ENCODE measurements at places on chromosomes 6 and 20. TPM values are rescaled to one million over a fixed set of nuclear protein-coding genes. Genes with fewer than 3 reads are reported as not detected.

The ADGB gene
- not detected for polyA plus RNA-seq

The MMP24 gene
- polyA plus RNA-seq: 0.10 TPM

The RIPOR3 gene
- 5.2 TPM for polyA plus RNA-seq

The GABRR1 gene
- polyA plus RNA-seq: 0.20 TPM

The ACAT2 gene
- 73.5 TPM for polyA plus RNA-seq

The CRIP3 gene
- 0.40 TPM for polyA plus RNA-seq

The ZNF343 gene
- 4.6 TPM for polyA plus RNA-seq

The PGC gene
- polyA plus RNA-seq: 1.6 TPM

The HCRTR2 gene
- polyA plus RNA-seq: not detected

The SIGLEC1 gene
- polyA plus RNA-seq: 1.4 TPM

The BPI gene
- polyA plus RNA-seq: not detected

The KCNQ5 gene
- 0.18 TPM for polyA plus RNA-seq

The GTF2H4 gene
- polyA plus RNA-seq: 32.0 TPM

The DEFB132 gene
- polyA plus RNA-seq: not detected
